ENCODE measurements at places on chromosomes 4 and X.

DNA sequence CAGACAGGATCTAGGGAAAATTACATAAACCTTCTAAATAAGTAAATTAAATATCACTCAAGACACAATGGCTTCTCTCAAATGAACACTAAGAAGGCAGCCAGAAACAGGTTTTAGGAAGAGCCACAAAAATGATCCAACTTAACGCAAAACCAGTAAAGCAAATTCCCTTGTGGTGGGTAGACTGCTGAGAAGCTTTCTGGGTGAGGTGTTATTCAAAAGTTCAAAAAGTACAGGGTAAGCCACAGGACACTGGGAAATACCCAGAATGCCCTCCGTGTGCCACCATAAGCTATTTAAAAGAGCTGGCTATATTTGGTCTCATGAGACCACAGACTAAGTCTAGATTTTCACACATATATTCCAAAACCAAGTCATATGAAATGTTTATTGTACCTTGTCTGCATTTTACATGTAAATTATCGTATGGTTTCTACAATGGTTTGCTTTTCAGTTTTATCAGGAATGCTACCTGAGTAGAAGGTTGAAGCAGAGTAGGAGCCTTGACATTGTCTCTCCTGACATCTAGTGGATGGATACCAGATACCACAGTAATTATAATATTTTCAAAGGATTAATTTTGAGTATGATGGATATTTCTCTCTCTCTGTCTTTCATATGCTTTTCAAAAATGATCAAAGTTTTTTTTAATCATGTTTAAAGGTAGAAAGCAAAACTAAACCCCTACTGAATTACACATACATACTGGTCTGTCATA is 109.3 kb upstream of the KLHL13 start:
- peak; percentile 38 for DNase-seq

GRCh38 chr4:11496351-11496829 is 67.7 kb upstream of the HS3ST1 start:
- DNase-seq, result no peak

DNA sequence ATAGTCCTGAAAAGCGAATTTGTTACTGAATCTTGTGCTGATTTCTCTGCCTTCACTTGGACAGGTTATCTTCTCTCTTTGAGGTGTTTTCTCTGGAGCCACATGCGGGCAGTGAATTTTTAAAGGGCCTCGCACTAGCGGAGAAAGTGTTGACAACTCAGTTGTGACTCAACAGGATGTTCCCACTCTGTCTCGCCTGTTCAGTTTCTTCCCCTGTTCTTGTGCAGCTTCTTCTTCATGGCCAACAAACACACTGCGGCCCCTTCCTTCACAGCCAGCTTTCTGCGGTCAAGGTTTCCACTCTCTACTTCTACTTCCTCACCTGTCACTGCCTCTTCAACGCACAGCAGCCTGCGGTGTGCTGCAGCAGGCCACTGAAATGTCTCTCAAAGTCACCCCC is 1.1 kb upstream of the SHROOM4 start:
- DNase-seq, result no peak

DNA sequence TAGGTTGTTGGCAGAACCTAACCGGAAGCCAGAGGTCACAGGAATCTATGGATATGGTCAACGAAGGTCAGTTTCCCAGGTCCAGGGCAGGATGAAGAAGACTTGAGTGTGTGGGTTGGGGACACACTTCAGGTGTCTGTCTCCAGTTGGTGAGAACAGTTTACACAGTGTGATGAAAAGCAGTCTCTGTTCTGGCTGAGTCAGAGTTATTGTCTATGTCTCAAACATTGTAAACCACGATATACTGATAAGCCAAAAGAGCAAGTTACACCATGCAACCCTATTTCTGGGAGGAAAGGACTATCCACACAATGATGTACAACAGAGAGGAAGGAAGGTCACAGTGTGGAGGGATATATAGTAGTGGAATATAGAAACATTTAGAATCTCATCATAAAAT is 187.1 kb upstream of the C1QTNF7 start:
- no peak for DNase-seq

- no peak for DNase-seq
These were observed 92.6 kb downstream of the ASB9 start for GRCh38 chrX:15177316-15177715.

DNA sequence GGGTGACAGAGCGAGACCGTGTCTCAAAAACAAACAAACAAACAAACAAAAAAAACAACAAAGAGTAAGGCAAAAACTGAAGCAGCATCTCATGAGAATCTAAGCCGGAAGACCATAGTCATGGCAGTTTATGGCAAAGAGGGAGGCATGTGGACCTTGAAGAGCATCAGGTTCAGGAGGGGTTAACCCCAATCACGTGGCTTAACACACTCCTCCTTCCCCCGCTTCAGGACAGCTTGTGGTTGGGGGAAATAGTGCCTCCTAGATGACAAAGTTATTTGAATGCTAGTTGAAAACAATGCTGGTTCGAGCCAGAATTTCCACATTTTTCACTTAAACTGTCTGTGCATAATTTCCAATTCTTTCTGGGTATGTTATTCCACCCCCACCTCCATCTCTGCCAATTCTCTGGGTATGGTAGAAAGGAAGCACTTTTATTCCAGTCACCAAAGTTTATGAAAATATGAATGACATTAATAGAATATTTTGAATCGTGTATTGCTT is 11.7 kb upstream of the MAP7D3 start:
- DNase-seq, result no peak

GRCh38 chrX:136048446-136048845 is 63.2 kb downstream of the SLC9A6 start:
- no peak for DNase-seq

GRCh38 chr4:141913928-141914327 is 277.5 kb downstream of the IL15 start:
- DNase-seq, result no peak

DNA sequence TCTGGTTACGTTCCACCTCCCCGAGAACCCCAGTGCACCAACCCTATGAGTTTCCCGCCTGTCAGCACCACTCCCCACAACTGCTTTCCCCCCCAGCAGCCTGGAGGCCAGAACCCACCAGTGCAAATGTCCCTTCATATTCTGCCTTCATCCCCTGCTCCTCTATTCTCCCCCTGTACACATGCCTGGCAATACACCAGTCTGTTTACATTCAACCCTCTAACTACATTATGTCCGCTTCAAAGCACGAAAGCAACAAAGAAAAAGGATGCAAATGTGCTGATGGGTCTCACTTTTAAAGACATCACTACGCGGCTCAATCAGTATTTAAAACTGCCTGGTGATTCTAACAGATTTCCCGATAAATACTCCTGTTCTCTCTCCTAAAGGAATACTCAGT is 126.7 kb upstream of the SORBS2 start:
- no peak for DNase-seq

DNA sequence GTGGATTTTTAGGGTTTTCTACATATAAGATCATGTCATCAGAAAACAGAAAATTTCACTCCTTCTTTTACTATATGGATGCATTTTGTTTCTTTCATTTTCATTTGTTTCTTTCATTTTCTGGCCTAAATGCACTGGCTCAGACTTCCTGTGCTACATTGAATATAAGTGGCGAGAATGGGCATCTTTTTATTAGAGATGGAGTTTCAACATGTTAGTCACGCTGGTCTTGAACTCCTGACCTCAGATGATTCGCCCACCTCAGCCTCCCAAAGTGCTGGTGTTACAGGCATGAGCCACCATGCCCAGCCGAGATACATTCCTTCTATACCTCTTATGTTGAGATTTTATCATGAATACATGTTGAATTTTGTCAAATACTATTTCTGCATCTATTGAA is 61.8 kb downstream of the BRWD3 start:
- DNase-seq, result no peak

Measured in NCI-H146 (cell line).